NCI-H460 (cell line): ENCODE measurements at places on chromosomes 4 and X. TPM values are rescaled to one million over a fixed set of nuclear protein-coding genes. Genes with fewer than 3 reads are reported as not detected.

DNA sequence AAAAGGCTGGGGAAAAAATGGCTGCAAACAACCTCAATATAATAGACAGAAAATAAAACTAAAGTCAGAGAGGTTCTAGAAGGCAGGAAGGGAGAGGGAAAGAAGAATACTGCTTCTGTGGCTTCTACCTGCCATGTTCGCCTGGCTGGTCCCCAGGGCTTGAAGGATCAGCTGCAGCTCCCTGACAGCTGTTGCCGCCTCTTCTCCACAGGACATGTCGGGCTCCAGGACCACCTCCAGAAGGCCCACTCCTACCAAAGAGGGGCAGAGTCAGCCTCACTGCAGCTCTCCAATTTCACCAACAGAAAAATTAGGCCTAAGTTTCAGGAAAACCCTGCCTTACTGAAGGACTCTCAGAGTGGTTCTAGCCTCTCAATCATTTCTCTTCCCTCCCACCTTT is 44.9 kb downstream of the GATB start:
- DNase-seq: no peak

GRCh38 chr4:52627876-52628275 is 31.2 kb downstream of the USP46 start:
- no peak for DNase-seq

DNA sequence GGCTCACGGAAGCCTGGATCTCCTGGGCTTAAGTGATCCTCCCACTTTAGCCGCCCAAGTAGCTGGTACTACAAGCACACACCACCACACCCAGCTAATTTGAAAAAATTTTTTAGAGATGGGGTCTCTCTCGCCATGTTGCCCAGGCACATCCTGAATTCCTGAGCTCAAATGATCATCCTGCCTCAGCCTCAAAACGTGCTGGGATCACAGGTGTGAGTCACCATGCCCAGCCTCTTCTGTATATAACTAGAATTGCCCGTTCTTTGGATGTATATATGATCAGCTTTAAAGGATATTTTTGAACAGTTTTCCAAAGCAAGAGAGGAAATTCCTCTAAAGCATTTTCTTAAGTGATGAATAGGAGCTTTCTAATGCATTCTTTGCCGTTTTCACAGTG is 22.7 kb downstream of the ZFP42 start:
- no peak for DNase-seq

DNA sequence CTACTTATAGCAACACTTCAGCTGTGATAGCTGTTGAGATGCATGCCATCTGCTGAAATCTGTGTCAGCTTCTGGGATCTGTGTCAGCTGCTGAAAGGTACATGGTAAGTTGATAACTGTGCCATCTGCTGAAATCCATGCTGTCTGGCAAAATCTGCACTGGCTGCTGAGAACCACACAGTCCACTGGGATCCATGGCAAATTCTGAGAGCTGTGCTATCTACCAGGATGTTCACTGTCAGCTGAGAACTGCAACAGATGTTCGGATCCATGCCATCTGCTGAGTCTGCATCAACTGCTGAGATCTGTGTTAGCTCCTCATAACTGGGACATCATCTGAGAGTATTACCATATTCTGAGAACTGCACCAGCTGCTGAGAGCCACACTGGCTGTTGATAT is 430.5 kb upstream of the POU3F4 start:
- DNase-seq: no peak

Gene C1QTNF7
- not detected in 2 replicates for total RNA-seq

DNA sequence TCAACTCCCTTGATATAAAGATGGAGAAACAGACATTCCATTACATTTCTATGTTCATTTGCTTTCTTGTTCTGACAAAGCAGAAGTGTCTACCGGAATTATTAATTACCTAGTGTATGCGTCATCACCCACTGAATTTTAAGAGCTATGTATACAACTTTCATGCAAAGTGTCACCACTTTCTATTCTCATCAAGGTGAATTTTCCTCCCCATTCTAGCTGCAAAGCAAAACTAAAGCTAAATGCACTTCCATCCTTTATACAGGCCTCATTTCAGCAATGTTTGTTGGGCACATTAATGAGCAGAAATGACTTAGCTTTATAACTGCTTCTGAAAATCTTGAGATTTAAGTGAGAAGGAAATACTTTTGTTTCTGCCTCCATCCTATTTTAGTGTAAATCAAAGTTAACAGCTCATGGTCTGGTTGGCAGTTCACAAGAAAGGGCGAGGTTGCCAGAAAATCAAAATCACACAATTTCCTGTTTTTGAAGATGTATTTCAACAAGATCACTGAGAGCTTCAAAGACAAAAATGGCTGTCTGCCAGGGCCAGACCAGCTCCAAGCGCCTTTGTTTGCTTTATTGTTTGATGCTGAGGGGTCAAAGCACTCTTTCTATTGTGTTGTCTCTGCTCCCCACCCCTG is 7.2 kb upstream of the FAM9C start:
- DNase-seq: no peak

DNA sequence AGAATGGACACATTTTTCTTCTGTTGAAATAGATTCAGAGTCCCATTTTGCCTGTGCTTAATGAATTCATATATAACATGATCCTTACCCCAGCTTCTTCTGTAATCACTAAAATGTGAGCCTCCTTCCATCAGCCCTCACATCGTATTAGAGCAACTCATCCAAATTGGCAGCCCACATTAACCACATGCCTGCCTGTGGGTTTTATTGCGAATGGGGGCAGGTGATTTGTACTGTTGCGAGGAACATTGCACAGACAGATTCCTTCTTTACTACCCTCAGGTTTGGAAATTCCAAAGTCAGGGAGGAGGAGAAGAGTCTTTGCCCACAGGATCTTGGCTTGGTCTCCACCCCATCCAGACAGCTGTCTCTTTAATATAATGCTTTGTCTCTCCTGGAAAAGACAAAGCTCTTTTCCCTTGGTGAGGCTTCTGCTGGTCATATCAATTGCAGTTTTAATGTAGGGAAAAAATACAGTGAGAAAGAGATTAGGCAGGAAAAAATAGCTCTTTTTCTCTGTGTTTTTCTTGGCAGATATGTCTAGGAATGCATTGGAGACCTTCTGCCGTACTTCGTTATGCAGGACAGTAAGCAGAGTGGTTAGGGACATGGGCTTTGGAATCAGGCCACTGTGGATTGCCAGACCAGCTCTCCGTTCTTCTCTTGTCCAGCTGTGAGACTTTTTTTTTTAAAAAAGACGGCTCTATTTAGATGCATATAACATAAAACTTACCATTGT is 371.2 kb downstream of the AFF2 start:
- DNase-seq: no peak

Gene PDZD4
- 1.1 and 1.4 TPM in 2 replicates for total RNA-seq

GRCh38 chr4:110770353-110770752 is 147.5 kb upstream of the PITX2 start:
- DNase-seq: no peak

- no peak for DNase-seq
Measured at GRCh38 chr4:153448003-153448731, 18.0 kb upstream of the TMEM131L start.

DNA sequence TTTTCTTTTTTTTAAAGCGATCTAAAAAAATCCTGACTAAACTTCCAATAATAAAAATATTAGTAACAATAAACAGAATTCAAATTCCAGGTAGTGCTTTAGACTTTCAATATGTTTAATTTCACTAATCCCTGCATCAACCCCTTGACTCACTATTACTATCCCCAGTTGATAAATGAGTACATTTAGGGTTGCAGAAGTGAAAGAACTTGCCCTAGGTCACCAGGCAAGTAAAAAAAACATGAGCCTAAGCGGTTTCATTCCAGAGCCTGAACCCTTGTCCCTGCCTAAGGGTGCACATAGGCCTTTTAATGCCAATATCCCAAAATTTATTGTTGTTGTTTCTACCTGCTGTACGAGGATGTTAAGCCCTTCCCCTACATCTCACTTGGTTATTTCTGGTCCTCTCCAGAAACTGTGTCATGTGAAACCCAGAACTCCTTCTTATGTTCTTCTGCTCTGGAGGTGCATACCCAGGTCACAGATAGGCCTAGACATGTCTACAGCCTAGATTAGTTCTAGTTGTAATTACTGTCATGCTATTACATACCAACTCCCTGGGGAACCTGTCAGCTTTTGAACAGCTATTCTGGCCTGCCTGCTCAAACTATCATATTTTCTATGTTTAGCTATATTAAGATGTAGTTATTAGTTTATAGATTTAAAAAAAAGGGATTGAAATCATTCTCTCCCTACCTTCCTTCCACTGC is 244.5 kb upstream of the PITX2 start:
- no peak for DNase-seq

GRCh38 chr4:37487668-37488067 is 198.5 kb downstream of the RELL1 start:
- DNase-seq: no peak

Gene CCKAR
- not detected in 2 replicates for total RNA-seq

GRCh38 chrX:82218361-82218760 is 1016.5 kb downstream of the SH3BGRL start:
- DNase-seq: peak; percentile 21

DNA sequence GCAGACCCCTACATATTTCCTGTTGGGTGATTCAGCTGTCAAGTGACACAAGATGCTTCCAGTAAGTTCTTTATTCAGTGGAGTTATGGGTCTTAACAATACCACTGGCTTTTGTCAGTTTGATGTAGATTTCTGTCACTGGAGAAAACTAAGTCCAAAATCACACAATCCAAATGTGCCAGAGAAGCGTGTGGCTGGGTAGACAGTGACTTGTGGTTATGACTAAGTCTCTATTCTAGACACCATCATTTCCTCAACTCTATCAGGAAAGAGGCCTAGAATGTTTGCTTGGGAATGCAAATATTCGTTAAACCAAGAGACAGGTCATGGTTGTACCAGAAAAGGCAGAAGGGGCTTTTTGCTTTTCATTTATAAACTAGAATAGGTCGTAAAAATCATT is 54.4 kb upstream of the HS3ST1 start:
- no peak for DNase-seq

DNA sequence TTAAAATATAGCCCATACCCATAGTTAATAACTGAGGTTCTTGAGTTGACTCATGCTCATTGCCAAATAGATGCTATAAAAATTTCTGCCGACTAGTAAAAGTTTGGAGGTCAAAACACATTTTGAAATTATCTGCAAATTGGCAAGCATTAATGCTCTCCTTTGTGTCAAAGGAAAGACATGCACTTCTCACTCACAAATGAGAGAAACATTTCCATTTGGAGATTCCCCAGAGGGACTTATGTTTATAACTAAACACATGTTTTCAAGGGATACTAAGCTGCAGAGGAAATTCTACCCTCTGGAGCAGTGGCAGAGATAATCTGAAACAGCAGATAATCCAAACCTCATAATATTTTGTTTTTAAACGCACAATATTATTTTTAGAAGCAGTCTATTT is 45.7 kb upstream of the CCDC160 start:
- DNase-seq: no peak

Gene UGT2A1
- not detected in 2 replicates for total RNA-seq

- DNase-seq: peak; percentile 19
Measured at GRCh38 chrX:65451663-65452062, 82.9 kb downstream of the LAS1L start.

DNA sequence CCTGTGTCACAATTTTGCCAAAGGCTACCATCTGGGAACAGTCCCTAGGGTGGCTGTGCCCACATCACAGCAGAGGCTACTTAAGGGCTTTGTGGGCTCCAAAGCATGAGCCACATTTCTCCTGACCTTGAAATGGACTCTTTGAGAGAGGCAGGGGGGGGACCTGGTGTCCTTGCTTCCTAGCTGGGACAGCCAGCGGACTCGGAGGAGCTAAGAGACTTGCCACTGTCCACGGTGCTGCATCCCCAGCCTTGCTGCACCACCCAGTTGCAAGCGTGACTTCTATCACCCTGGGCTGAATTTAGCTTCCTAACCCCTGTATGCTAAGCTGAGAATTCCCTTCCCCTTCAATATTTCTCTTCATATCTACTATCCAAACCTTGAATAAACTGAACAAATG is 99.0 kb downstream of the PHKA2 start:
- DNase-seq: no peak

DNA sequence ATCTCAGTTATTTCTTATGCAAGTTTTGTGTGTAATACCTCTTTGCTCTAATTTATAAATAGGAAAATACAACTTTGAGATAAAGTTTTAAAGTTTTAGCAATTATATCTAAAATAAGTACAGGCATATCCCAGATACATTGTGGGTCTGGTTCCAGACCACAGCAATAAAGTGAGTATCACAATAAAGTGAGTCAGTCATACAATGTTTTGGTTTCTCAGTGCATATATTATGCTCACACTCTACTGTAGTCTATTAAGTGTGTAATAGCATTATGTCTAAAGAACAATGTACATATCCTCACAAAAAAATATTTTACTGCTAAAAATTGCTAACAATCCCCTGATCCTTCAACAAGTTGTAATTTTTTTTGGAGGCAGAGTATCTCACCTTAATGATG is 49.2 kb downstream of the ANAPC10 start:
- DNase-seq: no peak

DNA sequence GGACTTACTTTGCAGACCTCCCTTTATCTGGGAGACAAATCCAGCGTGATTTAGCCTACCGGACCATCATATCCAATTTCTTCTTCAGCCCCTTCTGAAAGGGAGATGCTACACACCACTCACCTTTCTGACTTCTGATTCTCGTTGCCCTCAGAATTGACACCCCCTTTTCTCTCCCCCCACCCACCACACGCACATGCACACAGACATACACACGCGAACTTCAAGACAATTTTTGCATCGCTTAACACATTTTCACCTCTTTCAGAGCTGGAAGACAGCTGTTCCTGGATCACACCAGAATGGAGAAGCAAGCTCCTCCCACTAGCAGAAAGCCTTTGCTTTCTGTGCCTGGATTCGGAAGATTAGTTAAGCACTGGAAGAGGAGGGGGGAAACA is 1.0 kb upstream of the SNCA start:
- no peak for DNase-seq
